ENCODE measurements at places on chromosomes 13 and 19. TPM values are rescaled to one million over a fixed set of nuclear protein-coding genes. Genes with fewer than 3 reads are reported as not detected.

Gene CACNG6
- total RNA-seq = not detected

Gene ZNF358
- total RNA-seq = 71.0 TPM

Gene CEACAM4
- 1.9 TPM for total RNA-seq

Gene RNASEH2B
- total RNA-seq = 33.9 TPM

Gene ZNF160
- total RNA-seq = 31.9 TPM

Gene TUBA3C
- total RNA-seq = not detected

Gene APOC4
- total RNA-seq = not detected

Gene KIR2DL3
- not detected for total RNA-seq

Gene LILRB3
- 12.5 TPM for total RNA-seq

All from sigmoid colon (tissue), 7 donors.